ENCODE measurements at places on chromosomes 3 and 15.
A peak's percentile ranks its signal among the peaks of the same experiment; 100 is the strongest.

DNA sequence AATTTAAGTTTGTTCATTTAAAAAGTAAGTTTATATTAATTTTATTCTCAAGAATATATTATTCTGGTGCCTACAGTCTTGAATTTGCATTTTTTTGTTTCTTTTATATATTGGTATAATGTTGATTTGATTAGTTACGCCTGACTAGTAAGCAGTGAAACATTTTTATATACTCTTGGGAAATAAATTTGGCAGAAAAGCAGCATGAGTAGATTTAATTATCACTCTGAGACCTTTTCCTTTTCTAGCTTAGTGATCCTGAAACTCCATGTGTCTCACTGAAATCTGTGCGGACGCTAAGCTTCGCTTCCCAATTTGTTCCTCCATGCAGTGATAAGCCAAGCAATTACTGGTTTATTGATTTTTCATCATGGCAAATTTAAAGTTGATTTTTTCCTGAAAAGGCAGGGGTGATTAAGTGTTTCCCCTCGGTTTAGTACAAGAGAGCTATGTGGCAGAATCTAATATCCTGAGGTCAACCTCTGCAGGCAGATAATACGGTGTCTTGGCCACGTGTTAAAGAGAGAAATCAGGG lies 87.2 kb upstream of the MLF1 start:
- no peak for DNase-seq

GRCh38 chr3:112109322-112109721 lies 23.1 kb downstream of the C3orf52 start:
- DNase-seq: no peak

- DNase-seq: no peak
Measured at GRCh38 chr15:63941698-63942465, 104.4 kb downstream of the DAPK2 start.

DNA sequence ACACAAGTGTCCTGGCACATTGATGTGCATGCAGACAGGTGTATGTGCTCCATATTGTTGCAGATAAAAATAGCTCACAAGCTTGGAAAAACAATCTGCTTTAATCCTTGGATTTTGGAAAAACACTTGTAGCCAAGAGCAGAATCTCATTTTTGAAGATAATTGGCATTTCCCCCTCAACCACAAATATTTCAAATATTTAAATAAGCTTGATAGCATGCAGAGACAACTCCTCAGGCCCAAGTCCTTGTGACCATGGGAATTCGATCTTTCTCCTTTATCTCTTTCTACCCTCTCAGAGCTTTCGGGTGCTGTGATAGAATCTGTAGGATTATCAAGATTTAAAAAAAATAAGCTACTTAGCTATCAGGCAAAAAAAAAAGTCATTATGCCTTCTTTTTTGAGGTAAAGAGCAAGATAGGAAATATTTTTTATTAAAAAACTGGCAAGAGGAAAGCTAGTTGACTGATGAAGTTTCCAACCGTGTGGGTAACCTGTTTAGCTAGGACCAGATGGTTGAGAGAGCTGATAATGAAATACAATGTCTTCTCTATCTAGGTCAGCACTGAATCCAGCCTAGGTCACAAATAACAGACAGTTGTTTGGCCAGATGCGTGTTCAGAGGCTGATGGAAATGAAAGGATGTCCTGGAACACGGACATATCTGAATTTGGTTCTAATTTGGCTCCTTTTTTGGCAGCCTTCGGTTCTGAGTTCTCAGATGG lies 54.9 kb upstream of the SNRK start:
- no peak for DNase-seq

- DNase-seq: no peak
Measured at GRCh38 chr3:134908271-134908670, 113.2 kb downstream of the EPHB1 start.

GRCh38 chr15:28113394-28114113 lies 14.4 kb upstream of the OCA2 start:
- DNase-seq: no peak

GRCh38 chr15:70099967-70100473 lies 2.3 kb upstream of the TLE3 start:
- no peak for DNase-seq

DNA sequence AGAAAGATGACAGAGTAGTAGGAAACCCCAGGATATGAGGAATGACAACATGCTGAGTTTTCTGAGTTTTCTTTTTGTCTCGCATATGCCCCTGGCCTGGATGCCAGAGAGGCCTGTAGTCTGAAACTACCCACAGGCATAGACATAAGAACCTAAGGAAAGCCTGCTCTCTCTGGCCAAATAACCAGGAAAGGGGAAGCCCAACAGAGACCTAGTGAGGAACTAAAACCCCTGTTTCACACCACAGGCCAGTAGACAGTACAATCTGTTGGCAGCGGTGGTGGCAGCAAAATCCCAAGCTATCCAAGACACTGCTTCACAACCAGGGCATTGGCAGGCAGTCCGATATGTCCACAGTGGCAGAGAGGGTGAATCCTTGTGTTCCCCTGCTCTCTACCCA lies 55.0 kb upstream of the DCP1A start:
- DNase-seq: no peak

DNA sequence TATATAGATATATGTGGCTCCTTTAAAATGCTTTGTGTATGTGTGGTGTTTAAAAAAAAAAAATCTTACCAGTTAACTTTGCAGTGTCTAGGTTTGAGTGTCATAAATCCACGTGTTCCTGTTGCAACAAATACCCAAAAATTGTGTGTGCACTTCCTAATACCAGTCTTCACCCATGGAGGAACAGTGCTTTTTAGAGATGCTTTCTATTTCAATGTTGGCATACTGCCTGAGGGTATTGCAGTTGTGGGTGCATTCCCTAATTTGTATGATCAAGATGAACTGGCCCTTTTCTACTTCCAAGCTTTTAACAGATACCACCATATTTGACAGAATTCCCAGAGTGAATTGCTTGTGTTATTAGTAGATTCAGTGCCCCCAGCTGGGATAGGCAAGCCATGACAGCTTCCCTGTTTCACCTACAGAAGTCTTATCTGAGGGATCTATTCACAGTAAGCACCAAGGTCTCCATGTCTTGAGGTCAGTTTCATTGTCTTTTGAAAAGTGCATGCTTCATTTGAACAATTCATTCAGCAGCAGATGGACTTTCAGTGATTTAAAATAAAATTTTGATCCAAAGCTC lies 68.9 kb upstream of the GOLGA6B start:
- no peak for DNase-seq

DNA sequence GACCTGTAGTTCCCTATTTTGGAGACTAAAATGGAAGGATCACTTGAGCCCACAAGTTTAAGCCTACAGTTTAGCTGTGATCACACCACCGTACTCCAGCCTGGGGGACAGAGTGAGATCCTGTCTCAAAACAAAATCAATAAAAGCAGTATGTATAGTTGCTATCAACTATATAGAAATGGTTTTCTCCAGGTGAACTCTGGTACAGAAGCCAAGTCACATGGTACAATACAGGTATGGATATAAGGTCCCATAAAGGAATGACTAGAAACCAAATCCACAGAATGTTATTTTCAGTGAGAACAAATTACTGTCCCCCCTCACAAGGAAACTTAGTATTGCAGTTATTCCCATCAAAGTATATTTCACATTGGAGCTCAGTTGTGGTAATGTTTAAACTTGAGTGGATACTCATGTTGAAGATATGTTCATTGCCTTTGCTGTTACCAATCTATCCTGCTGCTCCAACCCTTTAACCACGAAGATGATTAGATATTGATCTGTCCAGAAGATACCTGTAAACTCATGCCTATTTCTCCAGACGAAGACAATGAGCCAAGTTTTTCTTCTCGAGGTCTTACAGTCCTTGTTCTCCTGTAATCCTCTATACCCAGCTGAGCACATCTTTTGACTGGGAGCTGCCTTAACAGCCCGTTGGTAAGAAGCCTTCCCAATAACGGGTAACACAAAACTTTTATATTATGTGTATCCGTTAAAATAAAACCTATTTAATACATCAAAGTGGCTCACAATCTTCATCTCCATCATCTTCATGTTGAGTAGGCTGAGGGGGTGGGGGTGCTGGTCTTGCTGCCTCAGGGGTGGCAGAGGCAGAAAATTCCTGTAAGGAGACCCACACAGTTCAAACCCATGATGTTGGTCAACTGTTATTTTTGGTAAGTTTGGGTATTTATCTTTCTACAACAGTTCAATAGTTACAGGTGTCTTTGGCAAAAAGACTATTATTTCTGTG lies 24.6 kb downstream of the TRA2B start:
- DNase-seq: no peak

GRCh38 chr3:31729573-31729972 lies 196.8 kb downstream of the STT3B start:
- DNase-seq: no peak

DNA sequence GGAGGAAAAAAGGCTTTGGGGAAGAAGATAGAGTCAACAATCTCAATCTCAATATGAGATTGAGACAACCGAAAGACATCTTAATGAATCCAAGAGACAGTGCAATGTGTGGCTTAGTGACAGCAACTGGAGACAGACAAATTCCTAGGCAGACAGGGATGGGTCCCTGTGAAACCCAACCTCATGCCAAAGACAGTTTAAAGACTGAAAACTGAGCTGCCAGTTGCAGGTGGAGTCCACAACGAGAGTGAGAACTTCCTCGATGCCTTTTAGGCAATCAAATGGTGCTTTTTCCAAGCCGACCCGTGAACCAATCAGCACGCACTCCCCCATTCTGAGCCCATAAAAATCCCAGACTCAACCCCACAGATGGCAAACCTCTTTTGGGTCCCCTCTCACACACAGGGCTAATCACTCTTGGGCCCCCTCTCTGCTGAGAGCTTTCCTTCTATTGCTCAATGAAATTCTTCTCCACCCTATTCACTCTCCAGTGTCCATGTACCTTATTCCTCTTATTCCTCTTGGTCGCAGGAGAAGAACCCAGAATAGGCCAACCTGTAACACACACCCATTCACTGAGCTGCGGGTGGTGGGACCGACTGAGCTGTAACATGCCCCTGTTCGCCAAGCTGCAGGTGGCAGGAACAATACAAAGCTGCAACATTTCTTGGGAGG lies 34.8 kb downstream of the ZMAT3 start:
- DNase-seq: no peak

DNA sequence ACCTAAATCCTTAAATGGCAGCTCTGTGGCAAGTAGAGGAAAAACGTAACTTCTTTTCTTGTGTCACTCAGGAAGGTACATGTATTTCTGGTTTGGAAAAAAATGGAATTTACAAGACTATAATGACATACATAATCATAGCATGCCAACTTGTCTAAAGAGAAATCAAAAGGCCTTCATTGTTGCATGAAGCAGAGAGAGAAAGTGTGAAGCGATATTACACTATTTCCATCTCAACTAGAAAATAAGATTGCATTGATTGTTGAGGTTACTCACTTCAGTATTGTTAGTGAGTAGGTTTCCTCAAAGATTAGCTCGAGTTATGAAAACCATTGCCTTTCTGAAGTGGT lies 67.2 kb upstream of the GCSAM start:
- no peak for DNase-seq

DNA sequence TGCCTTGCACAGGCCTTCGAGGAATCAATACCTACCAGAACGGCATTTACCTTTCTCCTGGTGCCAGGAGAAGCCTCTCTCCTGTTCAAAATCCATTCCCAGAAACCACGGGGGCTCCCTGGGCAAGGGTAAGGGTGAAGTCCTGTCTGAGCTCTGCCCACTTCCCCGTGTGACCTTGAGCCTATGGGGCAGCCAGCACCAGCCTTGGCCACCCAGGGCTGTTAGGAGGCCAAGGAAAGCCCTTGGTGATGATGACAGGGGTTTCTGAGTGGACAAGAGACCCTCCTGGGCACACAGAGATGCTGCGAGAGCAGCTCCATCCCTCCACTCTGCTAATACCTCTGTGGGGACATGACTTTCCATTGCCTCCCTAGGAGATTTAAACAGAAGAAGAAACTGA lies 5.9 kb downstream of the SCN5A start:
- DNase-seq: no peak

DNA sequence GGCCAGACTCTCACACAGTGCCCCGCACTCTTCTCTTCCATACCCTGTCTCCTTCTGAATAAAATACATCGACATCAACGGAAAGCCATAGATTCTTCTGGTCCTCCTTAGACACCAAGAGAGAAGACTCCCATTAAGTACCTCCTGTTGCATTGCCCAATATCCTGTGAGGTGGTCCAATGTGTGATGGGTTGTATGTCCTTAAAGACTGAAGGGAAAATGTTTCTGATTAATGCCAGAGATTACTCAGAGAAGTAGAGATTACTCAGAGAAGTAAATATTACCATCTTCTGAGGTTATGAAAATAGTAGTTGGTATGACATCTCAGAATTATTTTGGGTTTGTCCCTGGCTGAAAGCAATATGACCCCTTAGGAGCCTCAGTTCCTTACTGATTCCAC lies 60.8 kb upstream of the GALNT15 start:
- no peak for DNase-seq

DNA sequence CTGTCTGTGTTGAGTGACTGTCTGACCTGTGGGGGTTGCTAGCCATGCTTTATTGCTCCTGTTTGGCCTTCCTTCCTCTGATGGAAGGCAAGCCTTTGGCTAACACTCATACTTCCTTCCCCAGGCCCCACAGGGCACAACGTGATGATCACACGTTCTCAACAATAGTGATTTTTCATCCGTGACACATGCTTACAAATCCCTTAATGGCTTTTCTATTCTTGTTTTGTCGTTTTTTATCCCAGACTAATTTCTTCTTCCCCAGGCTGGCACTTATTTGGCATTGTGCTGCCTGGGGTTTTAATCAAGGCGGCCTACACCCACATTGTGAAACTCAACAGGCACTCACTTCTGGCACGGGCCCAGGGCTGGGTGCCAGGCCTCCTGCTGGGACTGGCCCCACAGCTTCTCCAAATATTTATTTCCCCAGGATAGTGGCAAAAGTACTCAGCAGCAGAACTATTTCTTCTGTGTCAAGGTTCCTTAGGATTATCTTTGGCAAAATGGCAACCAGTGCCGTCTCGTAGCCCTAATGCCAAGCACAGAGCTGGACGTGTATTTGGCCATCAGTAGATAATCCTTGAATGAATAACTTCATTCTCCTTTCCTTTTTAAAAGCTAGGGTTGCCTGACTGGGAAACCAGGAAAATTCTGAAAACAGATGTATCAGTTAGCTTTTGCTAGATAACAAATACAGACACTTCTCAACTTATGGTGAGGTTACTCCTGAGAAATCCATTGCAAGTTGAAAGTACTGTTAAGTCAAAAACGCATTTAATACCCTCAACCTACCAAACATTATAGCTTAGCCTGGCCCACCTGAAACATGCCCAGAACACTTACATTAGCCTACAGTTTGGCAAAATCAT lies 30.6 kb downstream of the CMTM7 start:
- peak; percentile 8 for DNase-seq

GRCh38 chr15:50390554-50391264 lies 33.5 kb upstream of the USP8 start:
- DNase-seq: no peak

DNA sequence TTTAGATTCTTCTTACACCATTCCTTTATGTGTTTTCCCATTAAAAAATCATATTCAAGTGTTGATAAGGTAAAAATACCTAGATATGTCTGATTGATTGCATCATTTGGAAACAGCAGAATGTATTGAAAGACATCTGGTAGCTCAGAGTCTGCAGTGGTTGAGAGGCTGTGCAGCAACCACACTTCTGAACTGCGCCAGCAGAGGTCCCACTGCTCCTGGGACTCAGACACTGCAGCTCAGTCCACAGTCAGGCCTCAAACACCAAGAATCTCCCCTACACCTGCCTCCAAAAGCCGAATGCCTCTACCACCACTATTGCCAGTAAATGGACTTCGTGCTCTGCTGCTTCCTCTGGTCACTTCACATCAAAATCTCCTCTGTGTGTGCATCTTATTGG lies 176.9 kb upstream of the LMCD1 start:
- DNase-seq: no peak

GRCh38 chr15:92683511-92683834 lies 27.9 kb upstream of the FAM174B start:
- DNase-seq: no peak

Data from cortex of kidney (tissue), 1 donor.